ENCODE measurements at places on chromosomes 7 and 10.

- DNase-seq, result no peak
Measured at GRCh38 chr7:45225311-45225947, 67.8 kb downstream of the RAMP3 start.

GRCh38 chr7:1247527-1248041, 14.9 kb downstream of the UNCX start:
- no peak for DNase-seq

- peak; percentile 50 for DNase-seq
Measured at GRCh38 chr7:82044497-82045080, 274.7 kb upstream of the HGF start.

GRCh38 chr10:118725886-118726500, 28.8 kb downstream of the CACUL1 start:
- peak; percentile 86 for DNase-seq

- no peak for DNase-seq
Measured at GRCh38 chr10:50918529-50918928, 33.1 kb upstream of the A1CF start.

Data from fibroblast of gingiva (primary cell).